Right forelimb (tissue), 1 donor: ENCODE measurements at places on chromosomes 2 and 18.

GRCh38 chr2:226652983-226653765 lies 146.4 kb downstream of the IRS1 start:
- no peak for DNase-seq

DNA sequence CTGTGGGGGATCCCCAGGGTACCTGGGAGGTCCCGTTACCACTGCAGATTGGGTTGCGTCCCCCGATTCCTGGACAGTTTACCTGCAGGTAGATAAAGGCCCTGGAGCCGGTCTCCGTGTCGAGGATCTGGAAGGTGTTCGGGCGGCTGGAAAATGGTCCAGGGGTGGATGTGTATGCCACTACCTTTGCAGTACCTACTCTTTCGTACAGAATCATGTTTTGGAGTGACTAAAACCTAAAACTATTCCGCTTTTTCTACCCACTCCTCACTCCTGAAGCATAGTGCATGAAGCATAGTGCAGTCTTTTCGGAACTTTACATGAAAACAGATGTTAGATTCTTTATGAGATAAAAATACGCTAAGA lies 418 bp downstream of the WDR75 start:
- no peak for DNase-seq

DNA sequence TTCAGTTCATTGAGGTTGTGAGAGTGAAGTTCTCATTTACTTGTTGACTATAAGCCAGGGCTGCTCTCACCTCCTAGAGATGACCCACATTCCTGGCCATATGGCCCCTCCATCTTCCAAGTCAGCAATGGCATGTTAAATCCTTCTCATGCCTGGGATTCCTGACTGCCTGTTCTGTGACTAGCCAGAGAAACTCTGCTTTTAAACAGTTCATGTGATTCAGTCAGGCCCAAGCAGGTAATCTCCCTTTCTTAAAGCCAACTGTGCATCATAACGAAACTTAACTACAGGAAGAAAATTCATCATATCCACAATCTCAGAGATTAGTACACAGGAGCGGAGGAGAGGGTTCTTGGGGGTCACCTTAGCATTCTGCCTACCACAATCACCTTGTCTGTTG lies 11.5 kb downstream of the DPP4 start:
- no peak for DNase-seq

DNA sequence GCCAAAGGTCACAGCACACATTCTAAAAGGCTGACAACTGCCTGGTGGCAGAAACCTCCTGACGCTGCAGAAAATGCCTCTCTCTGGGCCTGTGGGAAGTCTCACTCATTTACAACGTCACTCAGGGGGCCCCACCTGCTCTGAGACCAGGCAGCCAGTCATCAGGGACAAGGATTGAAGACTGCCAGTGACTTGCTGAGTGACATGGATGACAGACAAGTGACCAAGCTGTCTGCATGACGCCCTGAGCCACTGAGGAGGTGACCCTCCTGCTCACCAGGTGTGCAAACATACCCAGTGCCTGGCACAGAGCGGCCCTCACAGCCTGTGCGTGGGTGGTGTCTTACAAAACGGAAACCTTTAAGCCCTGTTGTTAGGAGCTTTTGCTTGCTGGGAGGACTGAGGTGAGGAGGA lies 392.4 kb downstream of the TNS1 start:
- DNase-seq = no peak

- DNase-seq = no peak
These were observed 238.8 kb downstream of the SLC8A1 start for GRCh38 chr2:40213071-40213470.

DNA sequence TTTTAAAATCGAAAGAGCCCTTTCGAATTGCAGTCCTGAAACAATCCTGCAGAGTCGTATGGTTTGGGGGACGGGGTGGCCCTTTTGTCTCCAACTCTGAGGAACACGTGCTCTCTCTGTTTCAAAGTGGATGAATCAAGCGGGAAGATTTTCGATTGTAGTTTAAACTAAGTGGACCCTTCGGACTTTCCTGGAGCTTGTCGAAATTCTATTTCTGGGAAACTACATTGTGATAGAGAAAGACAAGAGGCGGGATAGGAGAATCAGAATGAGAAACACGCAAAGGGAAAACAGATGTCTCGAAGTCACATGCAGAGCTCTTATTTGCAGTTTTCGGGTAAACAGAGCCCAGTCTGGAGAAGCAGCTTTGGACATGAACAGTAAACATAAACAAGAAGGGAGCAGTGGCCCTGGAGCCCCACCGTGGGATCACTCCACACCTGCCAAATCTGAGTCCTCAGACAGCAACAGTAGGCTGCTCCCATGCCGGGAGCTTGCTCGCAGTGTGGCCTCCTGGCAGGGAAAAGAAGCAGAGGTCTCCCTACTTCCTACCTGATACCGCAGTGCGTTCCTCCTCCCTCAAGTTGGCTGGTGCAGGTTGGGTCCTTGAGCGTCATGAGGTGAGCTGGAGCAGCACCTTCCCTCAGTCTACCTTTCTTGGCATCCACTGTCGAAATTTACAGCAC lies 202.4 kb downstream of the SLC4A3 start:
- no peak for DNase-seq

DNA sequence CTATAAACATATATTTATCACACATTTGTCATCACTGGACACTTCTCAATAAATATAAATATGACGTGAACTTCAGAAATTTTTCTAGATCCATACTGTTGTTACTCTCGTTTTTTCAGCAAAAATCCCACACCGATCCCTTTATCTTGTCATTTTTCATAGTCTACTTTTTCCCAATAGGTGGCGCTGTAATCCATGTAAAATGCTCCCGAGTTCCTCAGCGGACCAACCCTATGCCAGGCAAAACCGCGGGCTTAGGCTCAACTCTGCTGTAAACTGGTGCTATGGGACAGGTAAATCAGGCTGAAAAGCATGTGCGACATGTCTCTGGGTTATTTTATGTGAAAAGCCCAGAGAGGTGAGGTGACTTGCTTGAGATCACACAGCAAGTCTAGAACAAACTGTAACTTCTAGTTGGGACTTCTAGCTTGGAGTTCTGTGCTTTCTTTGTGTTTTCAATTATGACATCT lies 104.0 kb downstream of the COBLL1 start:
- peak; percentile 65 for DNase-seq

- DNase-seq = no peak
These were observed 355.9 kb downstream of the PIK3C3 start for GRCh38 chr18:42310956-42311355.

DNA sequence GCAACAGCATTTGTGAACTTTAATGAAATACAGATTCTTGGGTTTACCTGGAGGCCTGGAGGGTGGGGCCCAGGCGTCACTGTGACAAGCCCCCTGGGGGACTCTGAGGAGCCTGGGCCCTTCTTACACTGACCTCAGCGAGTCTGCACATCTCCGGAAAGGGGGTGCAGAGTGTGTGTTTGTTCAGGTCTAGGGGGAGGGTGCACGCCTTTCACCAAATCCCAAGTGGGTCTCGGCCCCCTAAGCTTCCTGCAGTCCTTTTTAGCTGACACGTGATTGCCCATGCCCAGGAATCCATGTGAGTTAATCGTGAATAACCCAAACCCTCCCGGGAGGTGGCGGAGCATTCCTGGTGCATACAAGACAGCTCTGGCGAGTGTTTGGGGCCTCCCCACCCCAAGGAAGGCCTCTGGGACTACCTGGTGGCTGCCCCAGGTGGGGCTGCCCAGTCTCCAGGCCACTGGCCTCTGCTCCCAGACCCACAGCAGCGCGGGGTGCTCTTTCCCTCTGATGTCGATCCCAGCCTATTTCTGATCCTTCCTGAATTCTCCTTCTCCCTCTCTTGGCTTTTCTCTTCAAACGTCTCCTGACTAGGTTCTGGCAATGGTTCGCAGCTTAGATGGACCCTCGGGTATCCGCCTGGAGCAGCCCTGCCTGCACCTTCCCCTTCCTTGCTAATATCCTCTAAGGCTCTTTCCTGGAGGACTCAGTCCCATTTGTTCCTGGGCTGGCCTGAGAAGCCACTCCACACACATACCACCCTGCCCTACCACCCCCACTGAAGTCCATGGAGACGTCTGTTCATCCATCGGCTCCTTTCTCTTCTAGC lies 10.0 kb downstream of the NGEF start:
- DNase-seq = no peak

GRCh38 chr2:109350526-109350925 lies 221.5 kb downstream of the SH3RF3 start:
- no peak for DNase-seq

GRCh38 chr2:147288131-147288530 lies 556.7 kb upstream of the ACVR2A start:
- DNase-seq = no peak

- DNase-seq = no peak
These were observed 49.7 kb downstream of the SEPTIN10 start for GRCh38 chr2:109563980-109564550.

GRCh38 chr2:171858397-171858958 lies 35.6 kb downstream of the SLC25A12 start:
- no peak for DNase-seq

- no peak for DNase-seq
These were observed 71.4 kb downstream of the ZEB2 start for GRCh38 chr2:144448389-144449027.

- peak; percentile 78 for DNase-seq
These were observed 318.7 kb downstream of the PDE11A start for GRCh38 chr2:177753682-177754491.

- peak; percentile 41 for DNase-seq
These were observed 319.9 kb upstream of the HS6ST1 start for GRCh38 chr2:128638341-128639119.

DNA sequence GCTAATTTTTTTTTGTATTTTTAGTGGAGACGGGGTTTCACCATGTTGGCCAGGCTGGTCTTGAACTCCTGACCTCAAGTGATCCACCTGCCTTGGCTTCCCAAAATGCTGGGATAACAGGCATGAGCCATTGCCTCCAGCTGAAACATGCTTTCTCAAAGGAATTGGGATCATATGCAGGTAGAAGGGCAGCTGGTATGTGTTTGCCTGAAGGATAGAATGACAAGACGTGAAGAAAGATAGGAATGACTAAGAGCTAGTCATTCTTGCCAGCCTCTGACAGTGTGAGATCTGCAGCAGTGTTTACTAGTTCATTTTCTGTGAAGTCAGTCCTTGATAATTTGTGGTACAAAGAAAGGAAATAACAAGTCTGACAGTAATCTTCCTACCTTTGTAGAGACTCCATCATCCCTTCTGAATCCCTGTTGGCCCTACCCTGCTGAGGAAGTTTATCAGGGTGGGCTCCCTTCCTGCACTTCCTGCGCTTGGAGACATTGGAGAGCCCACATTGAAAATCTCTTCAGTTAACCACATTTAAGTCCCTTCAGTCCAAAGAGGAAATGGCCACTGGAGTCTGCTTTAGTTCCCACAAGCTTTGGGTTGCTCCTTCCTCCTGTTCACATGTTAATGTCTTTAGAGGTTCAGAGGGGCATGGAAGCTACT lies 14.7 kb downstream of the CFLAR start:
- DNase-seq = no peak

- DNase-seq = no peak
These were observed 140.6 kb downstream of the C1D start for GRCh38 chr2:67922080-67922785.

- no peak for DNase-seq
These were observed 3.7 kb upstream of the EMILIN2 start for GRCh38 chr18:2843146-2843545.

GRCh38 chr2:45651415-45652089 lies at the start of gene PRKCE:
Gene PRKCE (plus strand): TSS chr2:45651675.
- peak; percentile 83 for DNase-seq

- DNase-seq = no peak
These were observed 130.5 kb downstream of the EIPR1 start for GRCh38 chr2:3246928-3247714.

DNA sequence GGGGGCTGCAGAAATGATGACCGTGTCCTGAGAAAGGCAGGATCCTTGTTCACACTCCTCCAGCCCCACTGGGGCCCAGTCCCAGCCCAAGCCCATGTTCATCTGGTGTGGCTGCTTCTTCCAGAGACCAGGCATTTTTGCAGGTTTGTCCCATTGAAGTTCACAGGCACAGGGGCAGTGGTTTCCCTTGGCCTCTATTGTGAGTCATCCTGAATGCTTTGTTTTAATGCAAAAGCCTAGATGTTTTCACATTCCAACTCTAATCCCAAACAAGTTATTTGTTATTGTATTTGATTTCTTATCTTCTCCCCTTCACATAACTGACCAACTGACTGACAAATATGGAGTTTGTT lies 426.4 kb upstream of the ID2 start:
- no peak for DNase-seq

GRCh38 chr2:9644603-9645002 lies 13.8 kb upstream of the YWHAQ start:
- no peak for DNase-seq

- no peak for DNase-seq
These were observed 31.6 kb upstream of the NEB start for GRCh38 chr2:151765760-151766410.

DNA sequence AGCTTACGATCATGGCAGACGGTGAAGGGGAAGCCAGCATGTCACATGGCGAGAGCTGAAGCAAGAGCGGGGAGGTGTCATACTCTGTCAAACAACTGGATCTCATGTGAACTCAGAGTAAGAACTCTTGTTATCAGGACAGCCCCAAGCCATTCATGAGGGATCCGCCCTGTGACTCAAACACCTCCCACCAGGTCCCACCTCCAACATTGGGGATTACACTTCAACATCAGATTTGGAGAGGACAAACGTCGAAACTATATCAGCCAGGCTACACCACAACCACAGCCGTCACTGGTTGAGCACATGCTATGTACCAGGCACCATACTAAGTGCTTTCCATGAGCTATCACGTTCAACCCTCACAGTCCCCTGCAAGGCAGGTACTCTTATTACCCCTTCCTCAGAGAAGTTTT lies 293.8 kb downstream of the PRKCE start:
- no peak for DNase-seq

- no peak for DNase-seq
These were observed 123.6 kb upstream of the STK17B start for GRCh38 chr2:196295005-196295404.

GRCh38 chr18:3525870-3526420 lies 76.0 kb downstream of the TGIF1 start:
- no peak for DNase-seq

- no peak for DNase-seq
These were observed 121.8 kb upstream of the DNAJC10 start for GRCh38 chr2:182594286-182594685.

GRCh38 chr18:31162419-31162793 lies 250 bp downstream of the DSC1 start:
- no peak for DNase-seq
